ENCODE measurements at places on chromosomes 5 and 9.

- no peak for DNase-seq
Observed at GRCh38 chr5:161009194-161009593, 157.2 kb upstream of the ATP10B start.

DNA sequence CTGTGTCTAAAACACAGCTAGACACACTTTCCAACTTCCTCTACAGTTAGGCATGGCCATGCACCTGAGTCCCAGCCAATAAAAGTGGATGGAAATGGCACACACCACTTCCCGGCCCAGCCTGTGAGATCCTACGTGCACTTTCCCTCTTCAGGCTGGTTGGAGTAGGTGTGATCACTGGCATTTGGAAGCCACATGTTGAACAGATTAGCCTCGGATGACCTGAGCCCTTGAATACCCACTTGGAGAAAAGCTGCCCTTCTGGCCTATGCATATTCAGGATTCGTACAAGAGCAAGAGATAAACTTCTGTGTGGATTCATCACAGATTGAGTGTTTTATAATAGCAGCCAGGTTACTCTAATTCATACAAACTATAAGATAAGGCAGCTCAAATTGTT is 359.0 kb upstream of the SLC30A5 start:
- no peak for DNase-seq

DNA sequence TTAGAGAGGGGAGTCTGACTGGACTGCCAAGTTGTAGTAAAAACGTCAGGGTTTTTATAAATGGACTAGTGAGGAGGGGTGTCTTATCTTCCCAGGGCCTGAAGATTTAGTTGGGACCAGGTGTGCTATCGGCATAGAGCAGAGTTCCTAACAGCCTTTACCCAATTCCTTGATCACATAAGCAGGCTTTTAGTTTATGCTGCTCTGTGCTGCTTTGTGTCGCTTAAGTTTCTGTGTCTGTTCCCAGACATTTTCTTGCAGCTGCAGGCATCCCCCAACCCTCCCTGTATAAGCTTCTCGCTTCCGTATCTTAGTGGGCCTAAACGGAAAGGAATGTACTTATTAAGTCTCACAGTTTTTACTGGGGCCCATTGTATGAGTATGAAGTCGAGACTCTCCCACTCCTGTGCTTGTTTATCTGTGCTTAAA is 2.6 kb upstream of the SMC5 start:
- no peak for DNase-seq

DNA sequence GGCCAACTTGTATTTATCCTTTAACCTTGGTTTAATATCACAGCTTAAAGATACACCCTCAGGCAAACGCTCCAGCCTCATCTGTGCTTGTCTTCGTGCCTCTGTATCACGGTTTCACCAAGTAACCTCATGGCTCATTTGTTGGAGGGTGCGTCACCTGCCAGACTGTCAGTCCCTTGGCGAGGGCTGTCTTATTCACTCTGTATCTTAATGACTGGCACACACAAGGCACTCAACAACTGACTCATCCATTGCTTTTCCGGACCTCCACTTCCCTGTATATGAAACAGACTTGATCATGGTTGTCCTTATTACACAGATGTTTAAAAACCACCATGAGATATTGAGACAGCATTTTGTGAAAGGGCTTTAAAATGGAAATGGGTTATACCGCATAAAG is 28.0 kb downstream of the LCP2 start:
- no peak for DNase-seq

DNA sequence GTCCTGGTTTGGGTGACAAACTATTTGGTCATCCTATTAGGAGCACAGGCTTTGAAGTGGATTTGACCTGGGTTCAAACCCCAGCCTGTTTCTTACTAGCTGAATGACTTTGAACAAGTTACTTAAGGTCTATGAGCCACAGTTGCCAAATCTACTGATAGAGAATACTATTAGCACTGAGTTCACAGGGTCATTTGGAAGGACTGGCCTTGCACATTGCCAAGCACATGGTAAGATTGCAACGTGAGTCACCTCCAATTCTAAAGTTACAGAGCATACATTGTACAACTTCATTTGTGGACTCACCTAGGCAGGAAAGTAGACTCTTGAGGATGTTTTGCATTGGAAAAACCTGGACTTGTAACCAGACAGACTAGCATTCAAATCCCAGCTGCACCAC is 38.9 kb downstream of the MFAP3 start:
- DNase-seq, result no peak

GRCh38 chr5:56534102-56534829 is 281.1 kb upstream of the MAP3K1 start:
- DNase-seq, result no peak

DNA sequence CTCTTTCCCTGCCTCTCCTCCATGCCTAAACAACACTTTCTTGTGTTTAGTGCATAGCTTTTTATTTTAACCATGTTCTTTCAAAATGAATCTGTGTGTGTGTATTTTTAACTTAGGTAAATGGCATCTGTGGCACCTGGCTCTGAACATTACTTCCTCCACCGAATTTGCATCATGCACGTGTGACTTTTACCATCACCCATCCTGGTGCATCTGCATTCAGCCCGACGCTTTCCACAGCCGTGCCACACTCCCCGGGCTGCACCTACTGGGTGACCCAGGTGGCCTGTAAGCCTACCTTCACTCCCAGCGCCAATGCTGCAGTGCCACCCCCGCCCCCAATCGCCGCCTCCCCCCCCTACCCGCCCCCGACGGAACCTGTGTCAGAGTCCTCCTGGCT is 12.7 kb upstream of the FCN1 start:
- DNase-seq, result no peak

- DNase-seq, result no peak
Observed at GRCh38 chr5:177494346-177495195, 2.8 kb downstream of the PDLIM7 start.

DNA sequence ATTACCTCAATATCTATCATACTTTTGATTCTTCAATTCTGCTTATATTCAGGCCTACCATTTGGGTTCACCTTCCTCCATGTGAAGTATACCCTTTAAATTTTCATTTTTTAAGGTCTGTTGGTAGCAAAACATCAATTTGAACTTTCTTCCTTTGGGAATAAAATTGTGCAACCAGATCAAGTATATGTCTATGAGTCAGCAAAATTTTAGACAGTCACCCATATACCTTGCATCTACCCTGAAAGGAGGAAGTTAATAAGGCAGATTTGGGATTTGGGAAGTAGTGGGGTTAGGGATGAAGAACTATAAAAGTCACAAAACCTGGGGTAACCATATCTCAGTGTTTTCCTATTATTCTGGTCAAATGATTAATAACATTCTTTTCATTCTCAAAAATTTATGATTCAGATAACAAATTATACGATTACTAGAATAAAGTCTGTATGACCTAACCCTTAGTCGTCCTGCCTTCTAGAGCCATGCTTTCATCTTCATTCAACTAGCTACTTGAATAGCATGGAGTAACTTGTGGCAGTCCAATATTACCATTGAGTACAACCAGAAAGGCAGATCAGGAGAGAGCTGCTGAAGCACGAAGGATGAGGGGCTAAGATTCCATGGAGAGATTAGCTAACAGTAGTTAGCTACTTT is 2.8 kb upstream of the IL33 start:
- no peak for DNase-seq

- no peak for DNase-seq
Observed at GRCh38 chr9:91949392-91949945, 559 bp downstream of the ROR2 start.

GRCh38 chr9:88820055-88820454 is 171.2 kb upstream of the S1PR3 start:
- no peak for DNase-seq

DNA sequence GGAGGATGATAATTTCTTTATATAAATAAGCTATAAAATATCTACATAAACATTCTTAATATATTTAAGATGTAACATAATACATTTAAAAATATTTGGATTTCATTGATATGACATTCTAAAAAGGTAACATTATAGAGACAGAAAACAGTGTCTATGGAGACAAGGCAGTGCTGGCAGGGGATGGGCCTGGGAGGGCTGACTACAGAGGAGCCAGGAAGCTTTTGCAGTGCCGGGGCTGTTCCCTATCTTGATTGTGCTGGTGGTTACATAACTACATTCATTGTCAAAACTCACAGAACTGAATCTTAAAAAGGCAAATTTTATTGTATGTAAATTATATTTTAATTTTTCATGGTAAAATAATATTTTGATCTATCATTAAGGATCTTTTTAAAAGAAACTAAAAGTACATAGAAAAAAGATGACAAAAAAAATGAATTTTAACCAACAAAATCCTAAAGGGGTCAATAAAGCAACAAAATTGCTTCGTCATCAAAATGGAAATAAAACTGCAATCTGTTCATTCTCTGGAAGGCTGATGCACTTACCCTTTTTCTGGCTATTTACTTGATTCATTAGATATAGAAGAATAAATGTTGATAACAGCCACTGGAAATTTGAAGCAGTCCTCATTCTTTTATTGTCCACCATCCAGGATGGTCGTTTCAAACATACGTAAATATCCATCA is 26.3 kb downstream of the LIFR start:
- DNase-seq, result no peak

GRCh38 chr9:91937056-91937455 is 13.0 kb downstream of the ROR2 start:
- DNase-seq, result no peak

DNA sequence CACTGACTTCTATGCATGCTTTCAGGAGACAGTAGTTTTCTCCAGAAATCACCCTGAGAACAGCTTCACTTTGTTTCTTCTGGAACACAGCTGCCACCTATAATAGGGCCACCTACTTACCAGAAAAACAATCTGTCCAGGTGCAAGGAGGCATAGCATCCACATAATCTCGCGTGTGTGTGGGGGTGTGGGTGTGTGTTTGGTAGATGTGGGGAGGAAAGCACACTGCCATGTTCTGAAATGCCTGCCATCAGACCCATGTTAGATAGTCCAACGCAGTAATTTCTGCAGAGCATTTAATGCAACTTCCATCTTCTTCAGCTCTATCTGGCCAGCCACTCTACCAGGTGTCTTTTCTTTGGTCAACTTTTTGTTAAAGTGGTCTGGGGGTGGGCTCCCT is 102.9 kb downstream of the ACER2 start:
- no peak for DNase-seq

GRCh38 chr9:5786370-5787127 is 46.4 kb downstream of the ERMP1 start:
- DNase-seq, result no peak

DNA sequence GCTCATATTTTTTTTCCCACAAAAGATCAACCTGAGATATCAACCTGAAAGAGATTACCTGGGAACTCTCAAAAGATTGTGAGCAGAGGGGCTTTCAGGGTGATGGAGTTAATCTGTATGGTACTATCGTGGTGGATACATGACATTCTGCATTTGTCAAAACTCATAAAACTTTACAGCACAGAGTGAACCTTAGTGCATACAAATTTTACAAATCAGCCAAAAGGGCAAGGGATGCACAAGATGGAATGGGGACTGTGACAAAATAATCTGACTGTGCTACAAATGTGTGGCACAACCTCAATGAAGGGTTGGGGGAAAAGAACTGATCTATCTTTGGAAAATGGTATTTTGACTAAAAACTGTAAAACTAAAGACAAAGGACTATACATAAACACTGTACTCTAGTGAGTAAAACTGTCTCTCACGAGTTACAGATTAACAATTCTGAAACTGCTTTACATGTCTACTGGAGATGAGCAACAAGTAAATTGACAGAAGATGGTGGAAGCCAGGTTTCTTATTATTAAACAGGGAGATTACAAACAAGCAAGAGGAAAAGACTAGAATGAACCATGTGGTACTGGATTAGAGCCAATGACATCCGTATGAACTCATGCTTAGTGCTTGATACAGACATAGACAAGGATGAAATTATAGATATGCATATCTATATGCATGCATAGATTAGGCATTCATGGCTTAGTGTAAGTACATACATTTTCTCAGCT is 24.8 kb upstream of the RLN1 start:
- DNase-seq, result no peak

GRCh38 chr5:146051678-146052077 is 53.7 kb downstream of the PLAC8L1 start:
- no peak for DNase-seq

GRCh38 chr9:117434566-117434965 is 19.7 kb upstream of the ASTN2 start:
- no peak for DNase-seq

GRCh38 chr5:175885813-175886212 is 14.4 kb downstream of the CPLX2 start:
- DNase-seq, result no peak

DNA sequence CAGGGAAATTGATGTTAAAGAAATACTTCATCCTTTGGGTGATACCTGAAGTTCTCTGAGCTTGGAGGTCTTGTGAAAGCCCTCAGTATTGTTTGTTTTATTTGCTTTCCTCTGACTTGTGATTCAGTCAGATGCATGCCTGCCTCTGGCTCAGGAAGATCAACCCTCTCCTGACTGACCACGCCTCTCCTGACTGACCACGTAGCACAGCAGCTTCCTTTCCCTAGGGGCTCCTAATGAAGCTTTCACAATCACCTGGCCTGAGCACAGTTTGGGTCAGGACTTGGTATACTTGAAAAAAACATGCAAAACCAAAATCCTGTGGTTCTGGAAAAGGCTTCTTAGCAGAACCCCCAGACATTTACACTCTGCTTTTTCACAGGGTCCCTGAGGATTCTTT is 3.8 kb downstream of the TGFBI start:
- no peak for DNase-seq

DNA sequence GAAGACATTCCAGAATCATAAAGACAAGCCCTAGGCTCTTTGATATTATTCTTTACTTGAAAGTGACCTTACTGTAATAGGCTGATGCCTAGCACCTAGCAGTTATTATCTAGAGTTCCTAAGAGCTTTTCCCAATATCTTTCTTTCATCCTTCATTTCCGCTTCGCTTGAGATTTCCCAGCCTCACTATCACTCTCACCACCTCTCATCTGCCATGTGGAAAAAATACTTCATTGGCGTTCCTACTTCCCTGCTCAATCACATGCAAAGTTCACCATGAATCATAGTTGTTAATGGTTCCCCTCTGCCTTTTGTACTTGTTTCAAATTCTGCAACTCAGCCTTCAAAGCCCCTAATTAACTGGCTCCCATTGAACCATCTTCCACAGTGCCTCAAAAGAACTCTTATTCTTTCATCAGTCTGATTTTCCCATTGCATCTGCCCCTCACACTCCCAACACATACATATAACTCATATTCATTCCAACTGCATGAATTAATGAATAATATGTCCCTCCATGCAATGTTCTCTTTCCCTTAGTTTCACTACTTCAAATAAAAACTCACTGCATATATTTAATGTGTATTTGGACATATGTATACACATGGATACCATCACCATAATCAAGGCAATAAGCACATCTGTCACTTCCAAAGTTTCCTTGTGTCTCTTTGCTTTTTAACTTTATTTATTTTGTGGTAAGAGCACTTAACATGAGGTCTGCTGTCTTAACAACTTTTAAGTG is 221.6 kb downstream of the PARP8 start:
- no peak for DNase-seq

GRCh38 chr9:137902646-137903045 is 25.1 kb downstream of the CACNA1B start:
- DNase-seq, result no peak

GRCh38 chr5:103785569-103785968 is 223.0 kb upstream of the NUDT12 start:
- no peak for DNase-seq

- DNase-seq, result peak; percentile 69
Observed at GRCh38 chr5:134114886-134115805, 665 bp downstream of the TCF7 start.
